Activated T-helper 17 cell treated with anti-CD3 and anti-CD28 coated beads, Interleukin-2, amount 50 U/mL, for 72 hours (primary cell): ENCODE measurements at places on chromosomes 6 and 20. TPM values are rescaled to one million over a fixed set of nuclear protein-coding genes. Genes with fewer than 3 reads are reported as not detected.

Gene IMPG1
- total RNA-seq = not detected

Gene CRISP3
- total RNA-seq = not detected

Gene ID1
- total RNA-seq = 2.9 TPM

Gene TSBP1
- total RNA-seq = not detected

Gene DNMT3B
- 0.16 TPM for total RNA-seq

Gene PLA2G7
- total RNA-seq = not detected

Gene ACSS2
- total RNA-seq = 31.7 TPM

Gene OPRM1
- total RNA-seq = not detected

Gene SLX4IP
- total RNA-seq = 4.0 TPM

Gene GRM4
- total RNA-seq = not detected

Gene MYLK4
- total RNA-seq = 0.28 TPM

Gene SOBP
- total RNA-seq = not detected

Gene UNC93A
- not detected for total RNA-seq

Gene HLA-DMA
- 53.8 TPM for total RNA-seq

Gene NKX2-4
- not detected for total RNA-seq

Gene NRSN1
- total RNA-seq = not detected

Gene TP53INP2
- 4.1 TPM for total RNA-seq

Gene TMEM74B
- total RNA-seq = 0.89 TPM

Gene TRMT11
- total RNA-seq = 39.5 TPM

Gene TP53TG5
- total RNA-seq = 0.11 TPM
